Heart left ventricle (tissue), 16 donors: ENCODE measurements at places on chromosomes 6 and 20.

DNA sequence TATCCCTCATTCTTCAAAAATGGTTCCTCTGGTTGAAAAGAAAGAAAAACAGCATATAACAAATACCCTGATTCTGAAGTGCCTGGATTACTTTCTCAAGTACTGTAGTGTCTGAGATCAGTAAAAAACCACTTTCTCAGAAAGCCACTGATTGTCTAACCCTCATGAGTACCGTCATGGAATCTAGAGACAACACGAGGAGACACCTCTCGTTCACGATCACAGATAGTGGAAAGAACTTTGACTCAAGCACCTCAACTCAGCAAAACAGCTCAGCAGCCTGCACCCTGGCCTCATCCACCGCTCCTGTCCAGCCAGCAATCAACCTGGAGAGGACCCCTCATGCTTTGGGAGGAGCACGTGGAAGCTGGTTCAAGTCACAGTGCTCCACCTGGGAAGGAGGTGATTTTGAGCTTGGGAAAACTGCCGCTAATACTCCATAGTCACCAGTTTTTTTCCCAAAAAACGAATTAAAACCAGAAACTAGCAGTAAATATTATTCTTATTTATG, 1.0 kb downstream of the SCML4 start:
- DNase-seq = no peak

- no peak for DNase-seq
Observed at GRCh38 chr6:145813285-145814034, 1.1 kb downstream of the FBXO30 start.

DNA sequence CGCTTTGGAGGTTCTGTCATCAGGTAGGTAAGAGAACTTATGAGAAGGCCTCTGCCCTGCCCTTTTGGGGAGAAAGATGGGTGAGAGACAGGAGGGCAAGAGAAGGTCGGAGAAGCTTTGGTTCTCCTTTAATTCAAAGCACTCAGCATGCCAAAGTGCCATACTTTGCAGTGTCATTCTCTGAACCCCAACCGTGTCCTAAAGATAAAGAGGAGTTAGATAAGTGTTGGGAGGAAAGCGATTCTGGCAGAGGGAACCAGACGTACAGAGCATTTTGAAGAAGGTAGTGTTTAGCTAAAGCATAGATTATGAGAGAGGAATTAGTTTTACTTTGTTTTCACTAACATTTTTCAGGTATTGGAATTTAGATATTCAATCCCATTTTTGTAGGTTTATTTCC, 40.3 kb downstream of the NKAIN2 start:
- no peak for DNase-seq

DNA sequence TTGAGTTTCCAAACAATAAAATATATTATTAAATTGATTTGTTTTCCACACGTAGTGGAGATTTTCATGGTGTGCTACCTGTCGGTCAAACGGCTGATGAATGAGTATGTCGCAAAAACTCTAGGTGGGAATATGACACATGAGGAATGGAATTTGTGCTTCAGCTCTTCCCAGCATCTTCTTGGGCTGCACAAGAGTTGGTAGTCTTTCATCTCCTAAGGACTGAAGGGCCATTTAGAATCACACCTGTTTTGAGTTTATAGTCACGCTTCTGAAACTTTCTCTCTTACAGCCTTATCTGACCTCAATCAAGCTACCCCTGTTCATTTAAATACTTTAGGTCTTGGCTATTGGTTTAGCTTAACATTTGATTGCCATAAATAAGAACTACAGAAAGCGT, 157.7 kb upstream of the AKAP12 start:
- no peak for DNase-seq

GRCh38 chr6:155406801-155407200, 48.8 kb downstream of the NOX3 start:
- DNase-seq = no peak

- DNase-seq = no peak
Observed at GRCh38 chr20:8801686-8802085, 267.2 kb upstream of the PLCB4 start.

- DNase-seq = no peak
Observed at GRCh38 chr20:62428002-62428372, 648 bp upstream of the RBBP8NL start.

DNA sequence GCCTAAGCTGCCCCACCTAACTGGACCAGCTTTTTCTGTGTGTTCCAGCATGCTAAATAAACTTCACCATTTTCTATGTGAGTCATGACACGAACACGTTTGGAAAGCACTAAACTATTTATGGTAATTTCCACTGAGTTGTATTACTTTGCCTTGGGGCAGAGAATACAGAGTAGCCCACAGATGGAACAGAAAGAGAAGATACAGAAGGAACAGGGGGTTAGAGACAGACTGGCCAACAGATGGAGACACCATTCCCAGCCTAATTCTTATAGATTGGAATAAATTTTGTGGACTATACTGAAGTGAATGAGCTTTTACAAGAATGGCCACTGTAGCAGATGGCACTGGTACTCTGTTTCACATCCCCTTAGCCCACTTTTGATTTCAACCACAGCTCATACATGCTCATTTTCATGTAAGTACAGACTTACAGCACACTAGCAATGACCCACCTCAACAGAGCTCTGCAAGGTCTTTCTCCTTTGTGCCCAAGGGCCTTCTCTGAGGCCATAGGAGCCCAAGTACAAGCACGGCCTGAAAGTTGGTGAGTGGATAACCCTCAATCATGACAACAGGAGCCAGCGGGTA, 13.1 kb upstream of the NT5DC1 start:
- no peak for DNase-seq

DNA sequence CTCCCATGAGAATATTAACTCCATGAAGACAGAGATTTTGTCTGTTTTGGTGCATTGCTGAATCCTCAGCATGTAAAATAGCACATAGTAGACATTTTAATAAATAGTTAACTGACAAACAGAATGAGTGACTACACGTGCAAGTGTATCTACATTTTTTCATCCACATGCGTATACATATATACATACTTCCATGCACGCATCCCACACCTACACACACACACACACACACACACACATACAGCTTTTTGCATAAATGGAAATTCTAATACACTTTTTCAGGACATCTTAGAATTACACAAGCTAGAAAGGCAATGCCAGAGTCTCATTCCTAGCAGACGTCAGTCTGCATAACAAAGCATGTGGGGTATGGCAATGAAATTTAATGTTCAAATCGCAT, 139.7 kb upstream of the LRFN2 start:
- DNase-seq = no peak
